ENCODE measurements at places on chromosomes 2 and 18.
A peak's percentile ranks its signal among the peaks of the same experiment; 100 is the strongest.

- DNase-seq: peak; percentile 30
Observed at GRCh38 chr2:1868683-1869141, 124.4 kb upstream of the PXDN start.

GRCh38 chr2:233448575-233448974 lies 94.3 kb downstream of the DGKD start:
- DNase-seq: no peak

DNA sequence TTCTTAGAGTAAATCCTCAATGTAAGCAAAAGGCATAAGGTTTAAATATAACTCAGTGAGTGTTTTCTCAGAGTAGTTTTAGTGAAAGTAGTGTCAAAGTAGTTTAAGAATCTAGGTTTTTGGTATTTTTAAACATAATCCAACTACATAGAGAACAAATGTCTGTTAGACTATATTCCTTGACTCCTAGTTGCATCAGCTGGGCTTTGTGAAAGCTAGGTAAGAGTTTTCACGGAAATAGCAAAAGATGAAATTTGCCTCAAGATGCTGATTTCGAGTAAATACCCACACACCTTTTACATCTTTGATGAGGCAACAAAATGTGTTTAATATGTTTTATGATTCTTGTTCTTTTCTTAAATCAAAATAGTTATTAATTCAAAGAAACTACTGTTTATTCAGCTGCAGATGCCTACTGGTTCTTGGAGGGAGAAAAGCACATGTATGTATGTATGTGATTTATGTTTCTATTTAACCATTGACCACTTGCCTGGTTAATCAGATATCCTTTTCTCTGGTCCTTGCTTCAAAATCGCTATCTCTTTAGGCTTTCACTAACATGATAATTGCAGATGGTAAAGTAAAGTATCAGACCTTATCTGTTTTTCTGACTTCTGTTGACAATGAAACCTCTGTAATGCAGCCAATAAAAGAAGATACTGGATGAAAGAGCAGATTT lies 117.4 kb upstream of the NOSTRIN start:
- no peak for DNase-seq

GRCh38 chr18:63271148-63271547 lies 48.4 kb downstream of the BCL2 start:
- no peak for DNase-seq

- DNase-seq: no peak
Observed at GRCh38 chr2:145380436-145381017, 860.6 kb upstream of the ZEB2 start.

GRCh38 chr2:68837861-68838341 lies 33.3 kb downstream of the BMP10 start:
- DNase-seq: no peak

DNA sequence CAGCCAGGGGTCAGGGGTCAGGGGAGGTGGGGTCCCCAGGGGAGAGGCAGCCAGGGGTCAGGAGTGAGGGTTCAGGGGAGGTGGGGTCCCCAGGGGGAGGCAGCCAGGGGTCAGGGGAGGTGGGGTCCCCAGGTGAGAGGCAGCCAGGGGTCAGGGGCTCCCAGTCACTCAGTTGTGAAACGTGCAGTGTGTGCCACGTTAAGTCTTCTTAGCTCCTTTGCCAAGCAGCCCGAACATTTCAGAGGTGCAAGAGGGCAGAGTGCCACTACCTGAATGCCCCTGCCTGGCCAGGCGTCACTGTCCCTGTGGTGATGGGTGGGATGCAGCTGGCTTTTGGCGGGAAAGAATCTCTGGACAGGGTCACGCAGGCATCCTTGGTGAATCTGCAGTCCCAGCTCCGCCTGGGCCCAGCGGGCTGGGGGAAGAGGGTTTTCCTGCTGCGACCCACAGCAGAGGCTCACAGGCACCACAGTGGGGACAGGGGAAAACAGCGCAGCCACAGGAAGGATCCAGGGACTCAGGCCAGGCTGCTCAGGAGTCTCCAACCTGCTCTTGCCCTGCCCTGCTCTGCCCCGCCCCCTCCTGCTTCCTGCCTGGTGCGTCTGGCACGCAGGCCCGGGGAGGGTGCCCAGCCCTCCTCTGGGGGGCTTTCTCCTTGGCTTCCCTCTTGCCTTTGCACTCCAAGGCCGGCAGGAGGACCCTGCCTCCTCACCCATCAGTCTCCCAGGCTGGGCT lies 188.3 kb downstream of the TWIST2 start:
- no peak for DNase-seq

- DNase-seq: no peak
Observed at GRCh38 chr2:43152741-43153647, 73.4 kb downstream of the ZFP36L2 start.

GRCh38 chr2:133342286-133343017 lies 225.8 kb downstream of the NCKAP5 start:
- DNase-seq: no peak

DNA sequence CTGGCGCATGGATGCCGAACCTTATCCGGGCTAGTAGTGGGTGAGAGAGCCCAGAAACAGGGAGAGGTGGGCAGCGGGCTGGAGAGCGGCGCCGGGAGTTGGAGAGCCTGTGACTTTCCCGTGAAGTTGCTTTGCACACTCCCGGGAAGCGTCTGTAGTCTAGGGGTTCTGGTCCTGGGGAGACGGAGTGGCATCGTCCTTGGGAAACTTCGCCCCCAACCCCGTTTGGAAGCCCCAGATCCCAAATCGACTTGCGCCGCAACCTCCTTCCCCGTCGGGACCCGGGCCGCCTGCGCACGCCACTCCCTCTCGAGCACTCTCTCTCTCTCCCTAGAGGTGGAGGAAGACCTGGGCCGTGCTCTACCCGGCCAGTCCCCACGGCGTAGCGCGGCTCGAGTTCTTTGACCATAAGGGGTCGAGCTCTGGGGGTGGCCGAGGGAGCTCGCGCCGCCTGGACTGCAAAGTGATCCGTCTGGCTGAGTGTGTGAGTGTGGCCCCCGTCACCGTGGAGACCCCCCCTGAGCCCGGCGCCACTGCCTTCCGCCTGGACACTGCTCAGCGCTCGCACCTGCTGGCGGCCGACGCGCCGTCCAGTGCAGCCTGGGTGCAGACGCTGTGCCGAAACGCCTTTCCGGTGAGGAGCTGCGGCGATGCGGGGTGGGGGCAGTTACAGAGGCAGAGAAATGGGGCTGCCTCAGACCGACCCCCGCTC lies 456 bp downstream of the DOK1 start:
- no peak for DNase-seq

- DNase-seq: no peak
Observed at GRCh38 chr2:2041256-2041824, 289.7 kb downstream of the MYT1L start.
